ENCODE measurements at places on chromosomes 3 and 15.

GRCh38 chr3:84566256-84566655 lies 392.5 kb upstream of the CADM2 start:
- no peak for DNase-seq

DNA sequence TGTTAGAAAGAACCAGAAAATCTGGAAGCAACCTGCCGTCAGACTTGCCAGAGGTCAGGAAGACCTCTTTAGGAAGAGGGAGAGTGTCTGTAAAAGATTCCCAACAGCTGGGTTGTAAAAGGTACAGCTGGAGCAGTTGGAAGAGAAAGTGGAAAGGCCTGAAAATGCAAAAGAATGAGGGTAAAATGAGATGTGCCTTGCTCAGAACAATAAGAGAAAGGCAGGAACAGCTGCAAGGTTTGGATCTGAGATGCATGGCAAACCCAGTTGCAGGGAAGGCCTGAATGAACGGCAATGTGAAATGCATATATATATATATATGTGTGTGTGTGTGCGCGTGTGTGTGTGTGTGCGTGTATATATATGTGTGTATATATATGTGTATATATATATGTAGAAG lies 88.1 kb downstream of the ZIC1 start:
- no peak for DNase-seq

- DNase-seq: no peak
Observed at GRCh38 chr3:100630664-100631063, 21.3 kb downstream of the ADGRG7 start.

DNA sequence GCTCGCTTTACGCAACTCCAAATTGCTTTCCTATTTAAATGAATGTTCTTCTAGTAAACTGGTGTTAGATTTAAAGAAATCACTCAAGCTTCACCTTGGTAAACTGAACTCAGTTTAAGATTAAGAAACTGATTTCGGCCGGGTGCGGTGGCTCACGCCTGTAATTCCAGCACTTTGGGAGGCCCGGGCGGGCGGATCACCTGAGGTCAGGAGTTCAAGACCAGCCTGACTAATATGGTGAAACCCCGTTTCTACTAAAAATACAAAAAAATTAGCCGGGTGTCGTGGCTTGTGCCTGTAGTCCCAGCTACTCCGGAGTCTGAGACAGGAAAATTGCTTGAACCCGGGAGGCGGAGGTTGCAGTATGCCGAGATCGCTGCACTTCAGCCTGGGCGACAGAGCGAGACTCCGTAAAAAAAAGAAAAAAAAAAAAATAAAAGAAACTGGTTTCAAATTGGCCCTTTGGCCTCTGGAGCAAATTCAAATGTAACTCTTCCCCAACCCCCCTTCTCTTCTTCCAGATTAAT lies 1.7 kb downstream of the SKIL start:
- DNase-seq: no peak

DNA sequence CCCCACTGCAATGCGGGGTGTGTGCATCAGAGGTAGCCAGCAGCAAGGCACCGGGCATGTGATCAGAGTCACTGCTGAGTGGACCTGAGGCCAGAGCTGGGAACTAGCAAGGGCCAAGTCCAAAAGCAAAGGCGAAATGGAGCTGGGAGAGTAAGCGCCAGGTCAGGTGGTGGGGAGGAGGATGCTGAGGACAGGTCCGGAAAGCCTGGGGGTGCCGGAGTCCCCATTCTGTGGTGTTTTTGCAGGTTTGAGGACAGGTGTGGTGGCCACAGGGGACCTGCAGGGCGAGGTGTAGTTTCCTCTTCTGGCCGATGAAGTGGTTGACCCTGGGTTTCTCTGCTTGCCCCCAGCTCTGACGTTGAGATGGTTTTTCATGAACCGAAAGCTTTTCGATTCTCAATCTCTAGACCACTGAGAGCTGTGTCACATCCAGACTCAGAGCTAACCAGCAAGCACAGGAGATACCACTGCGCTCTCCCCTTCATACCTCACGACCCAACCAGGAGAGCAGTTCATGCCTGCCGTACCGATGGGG lies 35.0 kb upstream of the HES1 start:
- DNase-seq: no peak

GRCh38 chr3:197728487-197728886 lies 8.2 kb downstream of the RUBCN start:
- DNase-seq: no peak

DNA sequence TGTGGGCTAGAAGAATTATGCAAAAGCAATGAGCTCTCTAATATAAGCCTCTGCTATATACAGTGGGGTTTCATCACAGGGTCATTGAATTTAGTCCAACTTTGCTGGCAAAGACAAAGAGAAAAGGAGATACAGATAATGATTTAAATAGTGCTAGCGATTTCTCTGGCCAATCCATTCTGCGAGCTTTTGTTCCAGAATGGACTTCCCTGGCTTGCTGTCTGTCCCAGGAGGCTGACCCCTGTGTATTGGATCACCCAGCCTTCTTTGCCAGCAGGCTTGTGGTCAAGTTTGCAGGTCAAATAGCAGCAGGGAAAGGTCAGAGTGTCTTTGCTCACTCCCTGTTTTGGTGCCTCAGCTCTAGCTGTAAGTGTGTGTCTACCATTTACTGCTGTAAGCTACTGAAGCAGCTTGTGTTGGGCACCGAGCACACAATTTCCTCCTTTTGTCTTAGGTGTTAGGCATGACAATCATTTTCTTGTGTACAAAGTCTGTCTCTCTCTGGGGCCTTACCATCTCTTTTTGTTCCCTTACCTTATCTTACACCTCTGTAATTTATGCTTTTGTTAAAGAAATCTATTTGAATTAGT lies 55.7 kb downstream of the UNC13C start:
- DNase-seq: no peak

GRCh38 chr15:62539236-62539635 lies 374.2 kb upstream of the C2CD4B start:
- no peak for DNase-seq

DNA sequence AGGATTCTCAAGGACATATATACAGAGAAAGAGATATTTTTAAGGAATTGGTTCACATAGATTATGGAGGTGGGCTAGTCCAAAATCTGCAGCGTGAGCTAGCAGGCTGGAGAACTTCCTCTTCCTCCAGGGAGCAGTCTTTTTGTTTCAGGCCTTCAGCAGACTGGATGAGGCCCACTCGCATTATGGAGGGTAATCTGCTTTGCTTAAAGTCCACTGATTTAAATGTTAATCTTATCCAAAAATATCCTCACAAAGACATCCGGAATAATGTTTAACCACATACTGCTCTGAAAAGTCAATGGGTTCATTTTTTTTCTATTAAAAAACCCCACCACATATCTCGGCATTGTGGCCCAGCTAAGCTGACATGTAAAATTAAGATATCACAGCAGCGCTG lies 22.2 kb upstream of the NRROS start:
- DNase-seq: no peak

DNA sequence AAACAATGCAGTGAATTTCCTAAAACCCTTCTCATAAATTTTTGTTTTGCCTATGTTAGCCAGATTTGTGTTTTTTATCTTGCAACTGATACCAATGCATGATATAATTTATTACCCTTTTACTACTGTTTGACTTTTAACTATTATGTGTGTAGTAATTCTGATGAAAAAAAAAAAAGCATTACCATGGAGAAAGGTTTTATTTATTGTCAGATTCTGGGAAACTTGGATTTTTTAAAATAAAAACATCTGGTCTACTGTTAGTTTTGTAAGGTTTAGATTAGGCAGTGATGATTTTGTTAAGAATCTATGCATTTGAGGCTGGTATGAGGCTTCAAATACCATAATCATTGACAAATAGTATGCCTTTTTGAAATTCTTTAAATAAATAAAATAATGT lies 470.4 kb upstream of the ROBO1 start:
- DNase-seq: no peak

DNA sequence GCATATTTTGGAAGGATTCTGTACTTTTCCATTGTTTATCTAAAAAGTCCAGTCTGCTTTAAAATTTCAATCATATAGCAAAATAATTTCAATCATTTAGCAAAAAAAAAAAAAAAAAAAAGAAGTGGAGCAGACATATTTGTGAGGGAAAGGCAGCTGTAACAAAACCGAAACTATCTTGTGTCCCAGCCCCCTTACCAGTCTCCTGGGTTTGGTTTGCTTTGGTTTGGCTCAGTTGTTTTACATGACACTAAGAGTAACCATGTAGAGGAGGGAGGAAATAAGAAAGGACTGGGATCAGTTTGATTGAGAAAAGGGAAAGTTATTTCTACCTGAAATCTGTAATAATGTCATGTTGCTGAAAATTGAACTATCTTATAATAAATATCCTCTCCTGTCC lies 158.8 kb upstream of the GADL1 start:
- no peak for DNase-seq

- DNase-seq: no peak
Observed at GRCh38 chr3:120145542-120146285, 51.5 kb upstream of the GSK3B start.

DNA sequence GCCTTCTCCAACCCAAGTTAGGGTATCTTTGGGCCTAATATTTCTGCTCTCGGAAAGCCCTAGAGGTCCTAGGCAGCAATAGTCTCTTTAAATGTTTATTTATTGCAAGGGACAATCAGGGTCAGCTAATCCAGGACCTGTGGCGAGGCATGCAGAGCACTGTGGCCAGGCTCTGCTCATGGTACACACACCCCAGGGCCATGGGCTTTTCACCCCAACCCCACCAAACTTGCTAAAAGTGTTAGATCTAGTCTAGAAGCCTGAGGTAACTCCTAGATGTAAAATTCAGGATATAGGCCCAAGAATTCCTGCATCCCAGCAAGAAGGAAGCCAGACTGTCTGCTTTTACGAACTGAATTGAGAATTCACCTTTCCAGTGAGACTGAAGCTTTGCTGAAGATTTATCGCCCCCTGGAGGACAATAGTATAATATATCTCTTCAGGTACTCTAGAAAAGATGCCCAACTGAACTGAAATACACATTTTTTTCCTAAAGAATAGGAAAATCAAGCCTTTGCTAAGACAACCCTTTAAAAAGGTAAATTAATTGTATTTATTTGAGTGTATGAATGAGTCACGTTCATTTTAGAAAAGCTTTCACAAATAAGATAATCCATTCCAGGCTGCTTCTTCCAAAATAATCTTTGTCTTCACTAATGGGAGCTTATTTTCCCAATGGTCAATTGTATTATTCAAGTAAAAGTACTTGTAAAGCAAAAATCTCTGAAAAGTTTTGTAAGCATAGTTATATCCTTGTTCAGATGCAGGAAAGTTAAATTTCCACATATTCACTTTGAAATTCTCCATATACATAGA lies 89.8 kb downstream of the LRRC3B start:
- no peak for DNase-seq

GRCh38 chr3:127053450-127053849 lies 70.5 kb downstream of the PLXNA1 start:
- no peak for DNase-seq

DNA sequence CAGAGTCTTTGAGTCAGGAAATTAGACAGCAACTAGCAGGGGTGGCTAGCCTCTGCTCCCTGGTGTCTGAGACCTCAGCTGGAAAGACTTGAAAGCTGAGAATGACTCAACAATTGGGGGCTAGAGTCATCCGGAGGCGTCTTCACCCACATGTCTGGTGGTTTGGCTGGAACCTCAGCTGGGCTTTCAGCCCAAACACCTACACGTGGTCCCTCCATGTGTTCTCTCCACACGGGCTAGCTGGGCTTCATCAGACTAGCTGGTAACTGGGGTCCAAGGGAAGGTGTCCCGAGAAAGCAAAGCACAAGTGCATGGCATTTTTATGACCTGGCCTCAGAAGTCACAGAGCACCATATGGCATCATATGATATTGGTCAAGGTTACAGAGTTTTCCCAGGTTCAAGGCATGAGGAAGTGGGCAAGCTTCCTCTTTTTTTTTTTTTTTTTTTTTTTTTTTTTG lies 19.9 kb upstream of the ABHD2 start:
- DNase-seq: peak; percentile 14
